ENCODE measurements at places on chromosomes 7 and 10.

DNA sequence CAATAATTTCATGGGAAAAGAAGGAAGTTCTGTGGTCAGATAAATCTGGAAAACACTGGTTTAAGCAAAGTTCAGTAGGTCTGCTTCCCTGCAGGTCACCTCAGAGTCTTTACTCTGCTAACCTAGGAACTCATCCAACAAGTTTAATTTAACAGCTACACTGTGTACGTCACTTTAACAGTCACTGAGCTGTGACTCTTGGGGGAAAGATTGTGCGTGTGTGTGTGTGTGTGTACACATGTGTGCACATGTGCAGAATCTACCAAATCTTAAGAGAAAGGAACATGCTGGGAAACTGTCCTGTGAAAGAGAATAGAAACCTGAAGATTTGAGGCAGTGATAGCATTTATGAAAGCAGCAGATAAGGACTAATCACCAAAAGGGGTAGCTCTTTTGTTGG lies 62.6 kb downstream of the IKZF1 start:
- no peak for DNase-seq

DNA sequence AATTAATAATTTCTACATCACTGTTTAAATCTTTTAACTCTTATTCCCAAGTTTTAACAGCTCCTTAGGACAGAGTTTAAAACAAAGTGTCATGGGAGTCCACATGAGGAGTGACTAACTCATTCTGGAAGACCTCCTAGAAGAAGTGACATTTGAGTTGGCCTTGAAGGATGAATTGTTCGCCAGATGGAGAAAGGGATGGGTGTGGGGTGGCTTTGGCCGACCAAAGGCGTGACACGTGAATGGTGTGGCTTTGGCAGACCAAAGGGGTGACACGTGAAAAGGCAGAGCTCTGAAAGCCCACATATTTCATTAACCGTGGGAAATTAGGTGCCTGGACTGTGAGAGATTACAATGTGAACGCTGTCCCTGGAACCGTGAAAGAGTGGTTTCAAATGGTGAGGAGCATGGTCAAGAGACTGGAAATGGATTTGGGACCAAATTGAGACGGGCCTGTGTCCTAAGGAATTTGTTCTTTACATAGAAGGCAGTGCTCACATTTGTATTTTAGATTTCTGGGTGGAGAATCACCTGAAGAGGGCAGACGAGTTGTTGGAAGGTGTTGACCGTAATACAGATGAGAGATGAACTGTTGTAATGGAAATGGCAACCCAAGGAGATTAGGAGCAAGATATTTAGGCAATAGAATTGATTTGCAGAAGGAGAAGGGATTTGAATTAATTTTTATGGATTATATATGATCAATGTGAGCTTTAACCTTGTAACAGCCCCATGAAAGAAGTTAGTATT lies 228.1 kb downstream of the BICC1 start:
- no peak for DNase-seq

- DNase-seq: no peak
Measured at GRCh38 chr7:46633630-46634240, 712.7 kb upstream of the IGFBP3 start.

- no peak for DNase-seq
Measured at GRCh38 chr10:15169555-15170401, 1.3 kb upstream of the NMT2 start.

GRCh38 chr10:98314532-98315284 lies 46.7 kb upstream of the LOXL4 start:
- no peak for DNase-seq

DNA sequence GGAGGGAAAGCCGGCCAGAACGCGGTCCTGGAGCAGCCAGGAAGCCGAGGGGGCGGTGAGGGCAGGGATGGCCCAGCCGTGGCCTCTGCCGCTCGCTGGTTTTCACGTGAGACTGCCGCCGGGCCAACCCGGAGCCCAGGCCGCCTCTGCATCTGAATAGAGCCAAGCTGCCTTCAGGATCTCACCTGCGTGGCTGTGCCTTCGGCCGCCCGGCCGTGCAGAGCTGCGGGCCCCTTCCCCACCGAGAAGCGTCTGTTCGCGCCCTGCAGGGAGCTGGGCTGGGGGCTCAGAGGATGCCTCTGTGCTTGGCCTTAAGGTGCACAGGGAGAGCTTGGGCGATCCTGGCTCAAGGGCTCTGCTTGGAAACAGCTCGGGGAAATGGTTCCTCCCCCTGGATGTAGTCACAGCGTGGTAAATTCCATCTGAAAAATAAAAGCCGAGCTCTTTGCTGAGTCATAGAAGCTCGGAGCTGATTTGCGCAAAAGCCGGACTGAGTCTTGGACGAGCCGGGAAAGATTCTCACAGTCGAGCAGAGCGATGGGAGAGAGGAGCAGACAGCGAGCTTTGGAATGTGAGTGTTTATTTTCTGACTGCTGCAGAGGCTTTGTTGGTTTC lies at the start of gene JAKMIP3:
Gene JAKMIP3, plus strand, starts transcription at position 456 of the 615 bp plus-strand sequence. CDS start 38,863 bp downstream, outside the sequence.
- DNase-seq: peak; percentile 59

- DNase-seq: no peak
Measured at GRCh38 chr7:102215256-102215655, 71.4 kb upstream of the SH2B2 start.

- no peak for DNase-seq
Measured at GRCh38 chr10:62638062-62638477, 166.4 kb upstream of the ADO start.

- DNase-seq: peak; percentile 77
Measured at GRCh38 chr10:28984431-28984830, 304.4 kb upstream of the LYZL1 start.

GRCh38 chr7:134640842-134641715 lies 5.6 kb upstream of the BPGM start:
- DNase-seq: no peak

GRCh38 chr10:72340510-72341261 lies 14.0 kb downstream of the DNAJB12 start:
- DNase-seq: no peak

DNA sequence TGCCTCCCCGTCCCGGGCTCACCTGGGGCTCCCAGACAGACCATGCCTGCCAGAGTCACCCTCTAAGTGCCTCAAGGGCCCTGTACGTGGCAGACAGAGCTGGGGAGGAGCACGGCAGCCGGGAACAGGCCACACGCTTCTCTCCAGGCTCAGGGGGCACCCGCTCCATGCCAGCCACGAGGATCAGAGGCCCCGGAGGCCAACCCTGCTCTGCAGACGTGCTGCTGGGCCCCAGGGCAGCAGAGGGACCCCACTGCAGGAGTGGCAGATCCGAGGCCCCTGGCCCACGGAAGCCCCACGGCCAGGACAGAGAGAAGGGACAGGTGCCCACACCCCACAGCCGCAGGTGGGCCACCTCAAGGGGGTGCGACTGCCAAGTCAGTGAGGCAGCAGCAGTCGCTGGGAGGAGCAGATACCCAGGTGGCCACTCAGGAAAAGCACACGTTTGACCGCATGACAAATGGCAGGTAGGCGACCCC lies 58.4 kb upstream of the TNRC18 start:
- no peak for DNase-seq

All from kidney epithelial cell (primary cell).